ENCODE measurements at places on chromosomes 12 and 14. TPM values are rescaled to one million over a fixed set of nuclear protein-coding genes. Genes with fewer than 3 reads are reported as not detected.
A peak's percentile ranks its signal among the peaks of the same experiment; 100 is the strongest.

DNA sequence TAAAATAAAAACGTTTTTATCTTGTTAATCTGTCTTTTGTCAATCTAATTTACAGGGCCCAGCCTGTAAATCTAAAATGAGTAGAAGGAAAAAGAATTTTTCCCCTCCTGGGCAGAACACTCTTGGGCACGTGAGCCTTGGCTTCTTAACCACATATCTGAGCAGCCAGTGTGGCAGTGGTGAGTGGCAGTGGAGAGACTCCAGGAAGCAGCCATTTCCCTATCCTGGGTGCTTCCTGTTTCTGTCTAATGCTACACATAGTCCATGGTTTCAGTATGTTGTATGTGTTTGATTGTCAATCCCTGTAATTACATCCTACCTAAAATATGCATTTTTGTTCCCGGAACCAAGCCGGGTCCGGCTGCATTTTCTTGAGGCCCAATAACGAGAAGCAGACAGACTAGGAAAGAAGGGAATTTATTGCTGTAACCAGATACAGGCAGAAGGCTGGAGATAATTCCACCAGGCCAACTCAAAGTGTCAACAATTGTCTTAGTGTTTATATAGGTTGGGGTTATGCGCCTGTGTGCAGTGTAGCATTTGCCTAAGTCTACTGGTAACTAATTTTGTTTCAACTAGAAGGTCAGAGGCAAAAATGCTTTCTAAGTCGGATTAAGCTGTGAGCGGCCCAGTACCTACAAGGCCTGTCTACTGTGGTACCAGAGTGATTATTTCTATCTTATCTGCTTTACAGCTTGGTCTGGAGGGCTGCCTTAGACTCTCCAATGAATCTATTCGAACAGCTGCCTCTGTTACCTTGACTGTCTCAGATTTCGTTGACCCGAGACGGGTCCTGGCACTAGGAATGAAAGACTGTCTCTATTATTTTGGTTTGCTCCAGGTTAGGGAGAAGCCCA lies 82.4 kb upstream of the RESF1 start:
- peak overlapping the region; percentile 80 for H3K27ac ChIP-seq
- H3K36me3 ChIP-seq, result peaks cover 19% of the 10 kb centered on the region
- H3K27me3 ChIP-seq, result no peaks in the 10 kb centered on the region
- no peak overlapping the region for H3K4me3 ChIP-seq

Gene TAS2R9
- total RNA-seq, result not detected

- H3K36me3 ChIP-seq, result peaks cover 43% of the 10 kb centered on the region
- peaks cover 35% of the 10 kb centered on the region for H3K4me1 ChIP-seq
Observed at GRCh38 chr14:60094306-60094897, 2.7 kb downstream of the PCNX4 start.

DNA sequence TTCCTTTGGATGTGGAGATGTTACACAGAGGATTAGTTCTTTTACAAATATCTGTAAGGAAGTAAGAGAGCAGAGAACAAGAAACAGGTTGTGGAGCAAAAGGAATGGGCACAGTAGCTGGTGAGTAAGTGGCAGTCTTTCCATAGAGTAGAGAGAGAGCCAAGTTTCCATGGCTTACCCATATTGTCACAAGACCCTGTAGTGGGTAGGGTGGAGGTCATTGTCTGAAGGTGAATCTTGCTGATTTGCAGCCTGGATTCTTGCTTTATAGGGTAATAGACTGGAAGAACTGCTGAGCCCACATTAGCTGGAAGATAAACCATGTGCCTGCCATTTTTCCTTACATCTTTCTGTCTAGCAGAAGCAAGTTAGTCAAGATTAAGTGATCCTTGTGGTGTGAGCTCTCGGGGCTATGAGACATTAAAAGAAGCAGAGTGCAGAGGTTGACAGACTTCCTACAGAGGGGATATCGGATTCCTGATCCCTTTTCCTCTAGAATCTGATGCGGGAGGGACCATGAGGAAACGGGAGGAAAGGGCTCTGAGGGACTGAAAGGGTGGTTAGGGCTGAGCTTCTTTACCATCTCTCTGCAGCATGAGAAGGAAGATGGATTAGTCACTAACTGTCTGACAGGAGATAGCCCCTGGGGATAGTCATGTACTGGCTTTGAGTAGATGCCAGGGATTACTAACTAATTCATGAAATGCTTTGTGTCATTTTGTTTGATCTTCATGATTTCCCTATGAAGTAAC lies 44.0 kb upstream of the LRTM2 start:
- H3K27me3 ChIP-seq, result no peaks in the 10 kb centered on the region
- H3K4me3 ChIP-seq, result no peak overlapping the region
- no peak for DNase-seq
- peaks cover 13% of the 10 kb centered on the region for H3K36me3 ChIP-seq
